ENCODE measurements at places on chromosomes 3 and 15. TPM values are rescaled to one million over a fixed set of nuclear protein-coding genes. Genes with fewer than 3 reads are reported as not detected.

DNA sequence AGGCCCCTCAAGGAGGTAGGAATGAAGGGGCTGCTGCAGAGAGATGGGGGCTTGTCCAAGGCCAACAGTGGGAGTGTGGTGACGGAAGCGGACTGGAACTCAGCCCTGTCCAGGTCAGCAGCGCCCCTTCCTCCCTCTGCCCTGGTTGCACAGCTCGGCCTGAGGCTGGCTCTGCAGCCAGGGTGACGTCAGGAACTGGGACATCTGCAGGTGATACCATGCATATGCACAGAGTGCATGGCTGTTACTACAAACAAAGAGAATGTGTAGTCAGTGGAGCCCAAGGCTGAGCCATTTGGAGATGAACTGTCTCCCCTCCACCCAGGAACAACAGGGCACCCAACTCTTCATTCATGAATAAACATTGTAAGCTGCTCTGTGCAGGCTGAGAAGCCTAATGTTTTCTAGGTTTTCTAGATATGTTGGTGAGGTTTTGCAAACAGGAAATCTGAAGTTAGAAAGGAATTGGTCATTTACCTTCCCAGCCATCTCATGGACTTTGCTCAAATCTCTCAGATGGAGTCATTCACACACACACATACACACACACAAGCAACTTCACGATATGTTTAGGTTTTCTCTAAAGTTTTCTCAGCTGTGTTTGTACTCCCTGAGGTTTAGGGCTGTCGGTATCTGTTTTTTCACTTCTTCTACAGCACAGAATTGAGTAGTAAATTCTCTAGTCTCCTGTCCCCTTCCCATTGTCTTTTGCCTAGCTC is 117.2 kb downstream of the TLE3 start:
- no peak for DNase-seq

- DNase-seq = no peak
Observed at GRCh38 chr3:129503471-129504291, 24.8 kb upstream of the RHO start.

- DNase-seq = no peak
Observed at GRCh38 chr3:177429771-177430170, 232.5 kb upstream of the TBL1XR1 start.

- DNase-seq = no peak
Observed at GRCh38 chr3:120298996-120299395, 14.0 kb upstream of the GPR156 start.

GRCh38 chr15:85832394-85832793 is 37.7 kb upstream of the KLHL25 start:
- DNase-seq = no peak

GRCh38 chr15:99955181-99955525 is 221.9 kb upstream of the LYSMD4 start:
- DNase-seq = no peak

DNA sequence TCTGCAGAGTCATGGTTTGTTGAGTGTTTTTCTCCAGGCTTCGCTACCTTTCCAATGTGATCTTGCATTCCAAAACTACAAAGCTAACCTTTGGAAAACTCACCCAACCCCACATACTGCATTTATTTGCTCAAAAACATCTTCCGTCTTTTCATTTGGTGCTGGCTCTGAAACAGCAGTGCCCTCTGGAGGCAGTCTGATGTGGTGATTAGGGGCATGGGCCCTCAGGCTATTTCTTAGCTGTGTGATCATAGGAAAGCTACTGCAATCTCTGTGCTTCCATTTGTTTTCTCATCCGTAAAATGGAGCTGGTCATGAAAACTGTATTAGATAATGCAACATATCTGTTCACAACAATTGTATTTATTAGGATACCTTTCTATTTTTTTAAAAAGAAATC is 47.0 kb downstream of the MTHFS start:
- peak; percentile 21 for DNase-seq

The IP6K1 gene
- 30.2 TPM for total RNA-seq

The LRRN1 gene
- total RNA-seq = 0.33 TPM

The SLC7A14 gene
- total RNA-seq = 1.3 TPM

The TUBGCP5 gene
- 17.0 TPM for total RNA-seq

The BCL6 gene
- total RNA-seq = 32.6 TPM

The PPP1R14D gene
- not detected for total RNA-seq
